ENCODE measurements at places on chromosomes 2 and 18.

- DNase-seq: peak; percentile 51
These were observed 5.6 kb downstream of the ESPNL start for GRCh38 chr2:238105506-238106338.

- no peak for DNase-seq
These were observed 84.9 kb downstream of the BCL11A start for GRCh38 chr2:60468382-60469085.

DNA sequence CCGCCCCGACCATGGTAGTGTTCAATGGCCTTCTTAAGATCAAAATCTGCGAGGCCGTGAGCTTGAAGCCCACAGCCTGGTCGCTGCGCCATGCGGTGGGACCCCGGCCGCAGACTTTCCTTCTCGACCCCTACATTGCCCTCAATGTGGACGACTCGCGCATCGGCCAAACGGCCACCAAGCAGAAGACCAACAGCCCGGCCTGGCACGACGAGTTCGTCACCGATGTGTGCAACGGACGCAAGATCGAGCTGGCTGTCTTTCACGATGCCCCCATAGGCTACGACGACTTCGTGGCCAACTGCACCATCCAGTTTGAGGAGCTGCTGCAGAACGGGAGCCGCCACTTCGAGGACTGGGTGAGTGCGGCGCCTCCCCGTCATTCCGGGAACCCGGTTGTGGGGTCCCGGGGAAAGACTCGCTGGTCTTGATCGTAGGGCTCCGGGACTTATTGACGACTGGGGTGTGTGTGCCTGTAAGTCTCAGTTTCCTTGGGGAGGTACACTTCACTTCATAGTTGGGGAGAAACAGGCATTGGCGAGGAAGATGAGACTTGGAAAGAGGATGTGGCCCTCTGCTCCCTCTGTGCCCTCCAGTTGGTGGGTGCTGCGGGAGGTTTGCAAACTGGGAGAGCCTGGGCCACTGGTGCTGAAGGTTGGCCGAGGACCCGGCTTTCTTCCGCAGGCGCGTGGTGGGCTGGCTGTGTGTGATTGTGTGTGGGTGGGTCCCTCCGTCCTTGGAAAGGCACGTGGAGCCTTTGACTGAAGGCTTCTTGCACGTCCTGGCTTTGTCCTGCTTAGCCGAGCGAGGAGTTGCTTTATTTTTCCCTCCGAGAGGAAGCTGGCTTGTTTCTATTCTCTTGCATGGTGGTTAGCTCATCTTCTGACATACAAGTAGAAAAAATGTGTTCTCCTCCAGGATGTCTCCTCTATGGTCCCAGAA is 886 bp downstream of the PRKCE start:
- DNase-seq: peak; percentile 74

- no peak for DNase-seq
These were observed 457.7 kb downstream of the CBLN2 start for GRCh38 chr18:72086421-72086820.

DNA sequence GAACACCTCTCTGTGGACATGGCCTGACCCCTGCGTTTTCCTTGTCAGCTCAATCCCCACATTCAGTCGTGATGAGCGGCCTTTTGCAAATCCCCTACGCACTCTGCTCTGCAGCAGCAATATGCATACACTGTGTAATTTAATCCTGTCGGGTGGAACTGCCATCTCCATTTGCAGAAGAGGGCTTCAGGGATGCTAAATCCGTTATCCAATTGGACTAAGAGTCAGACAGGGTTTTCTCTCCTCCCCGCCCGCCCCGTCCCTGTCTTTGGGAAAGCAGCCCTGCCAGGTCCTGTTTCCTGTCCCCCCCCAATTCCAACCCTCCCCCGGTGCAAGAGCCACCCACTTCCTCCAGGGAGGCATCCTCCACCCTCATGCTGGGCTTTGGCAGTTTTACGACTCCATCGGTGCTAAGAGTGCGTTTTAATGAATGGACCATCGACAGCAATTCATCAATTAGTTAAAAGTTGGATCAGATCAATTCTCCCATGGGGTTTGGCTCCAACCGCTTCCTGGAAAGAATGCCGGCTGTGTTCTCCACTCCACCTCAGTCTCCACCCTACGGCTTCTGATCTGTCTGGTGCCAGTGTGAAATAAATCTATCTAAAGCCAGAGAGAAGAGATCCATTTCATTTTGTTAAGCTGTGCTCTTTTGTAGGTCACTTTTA is 53.5 kb upstream of the ASAP2 start:
- DNase-seq: no peak

GRCh38 chr2:120951693-120952092 is 216.0 kb downstream of the GLI2 start:
- no peak for DNase-seq

- no peak for DNase-seq
These were observed 32.6 kb upstream of the ANXA4 start for GRCh38 chr2:69709290-69709689.

Data from Right ventricle myocardium inferior (tissue), 1 donor.